ENCODE measurements at places on chromosomes 16 and 17.

GRCh38 chr16:53949715-53950410, 245.9 kb downstream of the FTO start:
- DNase-seq = no peak

GRCh38 chr17:44780845-44781480, 22.2 kb downstream of the ADAM11 start:
- DNase-seq = no peak

GRCh38 chr17:6756425-6757031, 682 bp downstream of the XAF1 start:
- no peak for DNase-seq

DNA sequence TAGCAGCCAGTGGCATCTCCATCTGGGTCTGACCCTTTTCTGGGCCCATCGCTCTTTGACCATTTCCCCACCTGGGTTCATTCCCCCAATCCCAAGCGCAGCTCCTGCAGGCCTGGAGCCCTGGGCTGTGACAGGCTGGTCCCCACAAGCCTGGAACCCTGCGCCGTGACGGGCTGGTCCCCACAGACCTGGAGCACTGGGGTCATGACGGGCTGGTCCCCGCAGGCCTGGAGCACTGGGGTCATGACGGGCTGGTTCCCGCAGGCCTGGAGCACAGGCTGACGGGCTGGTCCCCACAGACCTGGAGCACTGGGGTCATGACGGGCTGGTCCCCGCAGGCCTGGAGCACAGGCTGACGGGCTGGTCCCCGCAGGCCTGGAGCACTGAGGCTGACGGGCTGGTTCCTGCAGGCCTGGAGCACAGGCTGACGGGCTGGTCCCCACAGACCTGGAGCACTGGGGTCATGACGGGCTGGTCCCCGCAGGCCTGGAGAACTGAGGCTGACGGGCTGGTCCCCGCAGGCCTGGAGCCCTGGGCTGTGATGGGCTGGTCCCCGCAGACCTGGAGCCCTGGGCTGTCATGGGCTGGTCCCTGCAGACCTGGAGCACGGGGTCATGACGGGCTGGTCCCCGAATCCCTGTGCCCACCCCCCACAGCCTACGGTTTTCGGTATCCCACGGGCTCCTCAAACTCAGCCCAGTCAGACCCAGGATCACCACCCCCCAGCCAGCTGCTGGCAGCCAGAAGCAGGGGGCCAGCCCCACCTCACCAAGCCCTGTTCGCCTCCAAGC, 16.6 kb downstream of the TMC6 start:
- no peak for DNase-seq

DNA sequence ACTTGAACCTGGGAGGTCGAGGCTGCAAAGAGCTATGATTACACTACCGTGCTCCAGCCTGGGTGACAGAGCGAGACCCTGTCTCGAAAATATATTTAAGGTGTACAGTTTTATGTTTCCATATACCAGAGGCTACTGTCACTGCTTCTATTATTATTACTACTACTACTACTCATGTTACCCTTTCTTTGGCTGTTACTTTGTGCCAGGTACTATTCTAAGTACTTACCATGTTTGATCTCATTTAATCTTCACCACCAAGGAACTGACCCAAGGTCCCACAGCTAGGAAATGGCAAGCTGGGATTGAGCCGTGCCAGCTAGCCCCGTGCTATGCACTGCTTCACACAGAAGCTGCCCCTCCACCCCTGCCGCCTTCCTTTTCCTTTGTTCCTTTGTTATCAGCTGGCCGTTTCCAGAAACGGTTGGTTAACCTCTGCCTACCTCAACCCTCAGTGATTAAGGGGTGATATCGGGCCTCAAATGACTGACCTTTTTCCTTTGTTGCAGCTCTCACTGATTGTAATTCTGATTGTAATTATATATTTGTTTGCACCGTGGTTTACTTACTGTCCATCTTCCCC, 78.4 kb downstream of the ABCC1 start:
- no peak for DNase-seq

- peak; percentile 30 for DNase-seq
These were observed 39.9 kb upstream of the BCO1 start for GRCh38 chr16:81198635-81199034.

DNA sequence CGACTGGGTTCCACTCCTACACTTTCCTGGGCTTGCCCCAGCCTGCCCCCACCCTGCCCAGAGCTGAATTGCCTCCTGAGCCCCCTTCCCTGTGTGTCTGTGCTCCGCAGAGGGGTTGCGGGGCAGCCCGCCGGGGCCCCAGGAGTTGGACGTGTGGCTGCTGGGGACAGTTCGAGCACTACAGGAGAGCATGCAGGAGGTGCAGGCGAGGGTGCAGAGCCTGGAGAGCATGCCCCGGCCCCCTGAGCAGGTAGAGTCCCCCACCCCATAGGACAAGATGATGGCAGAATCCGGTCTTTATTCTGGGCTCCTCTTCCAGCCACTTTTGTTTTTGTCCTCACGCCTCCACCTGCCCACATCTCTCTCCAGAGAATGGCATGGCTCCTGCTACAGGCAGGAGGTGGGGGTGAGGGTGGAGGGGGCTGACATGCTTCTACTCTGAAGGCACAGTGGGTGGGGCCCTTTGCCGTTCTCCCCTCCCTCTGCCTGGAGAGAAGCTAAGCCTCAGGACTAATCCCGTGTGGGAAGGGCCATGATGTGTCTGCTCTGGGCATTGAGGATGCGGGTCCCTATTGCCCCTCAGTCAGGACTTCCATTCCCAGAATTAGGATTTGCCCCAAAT, 3.5 kb downstream of the ACBD4 start:
- no peak for DNase-seq

DNA sequence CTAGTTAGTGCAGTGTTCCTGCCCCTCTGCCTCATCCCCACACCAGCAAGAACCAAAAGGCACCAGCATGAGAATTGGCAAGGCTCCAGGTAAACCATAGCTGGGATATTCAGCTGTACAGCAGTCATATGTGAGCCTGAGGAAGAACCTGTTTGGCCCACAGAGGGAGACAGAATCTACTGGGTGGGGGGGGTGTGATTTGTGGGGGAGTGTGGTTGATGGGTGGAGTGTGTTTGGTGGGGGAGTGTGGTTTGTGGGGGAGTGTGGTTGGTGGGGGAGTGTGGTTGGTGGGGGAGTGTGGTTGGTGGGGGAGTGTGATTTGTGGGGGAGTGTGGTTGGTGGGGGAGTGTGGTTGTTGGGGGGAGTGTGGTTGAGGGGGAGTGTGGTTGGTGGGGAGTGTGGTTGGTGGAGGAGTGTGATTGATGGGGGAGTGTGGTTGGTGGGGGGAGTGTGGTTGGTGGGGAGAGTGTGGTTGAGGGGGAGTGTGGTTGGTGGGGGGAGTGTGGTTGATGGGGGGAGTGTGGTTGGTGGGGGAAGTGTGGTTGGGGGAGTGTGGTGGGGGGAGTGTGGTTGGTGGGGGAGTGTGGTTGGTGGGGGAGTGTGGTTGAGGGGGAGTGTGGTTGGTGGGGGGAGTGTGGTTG, 19.5 kb downstream of the MINK1 start:
- peak; percentile 87 for DNase-seq

DNA sequence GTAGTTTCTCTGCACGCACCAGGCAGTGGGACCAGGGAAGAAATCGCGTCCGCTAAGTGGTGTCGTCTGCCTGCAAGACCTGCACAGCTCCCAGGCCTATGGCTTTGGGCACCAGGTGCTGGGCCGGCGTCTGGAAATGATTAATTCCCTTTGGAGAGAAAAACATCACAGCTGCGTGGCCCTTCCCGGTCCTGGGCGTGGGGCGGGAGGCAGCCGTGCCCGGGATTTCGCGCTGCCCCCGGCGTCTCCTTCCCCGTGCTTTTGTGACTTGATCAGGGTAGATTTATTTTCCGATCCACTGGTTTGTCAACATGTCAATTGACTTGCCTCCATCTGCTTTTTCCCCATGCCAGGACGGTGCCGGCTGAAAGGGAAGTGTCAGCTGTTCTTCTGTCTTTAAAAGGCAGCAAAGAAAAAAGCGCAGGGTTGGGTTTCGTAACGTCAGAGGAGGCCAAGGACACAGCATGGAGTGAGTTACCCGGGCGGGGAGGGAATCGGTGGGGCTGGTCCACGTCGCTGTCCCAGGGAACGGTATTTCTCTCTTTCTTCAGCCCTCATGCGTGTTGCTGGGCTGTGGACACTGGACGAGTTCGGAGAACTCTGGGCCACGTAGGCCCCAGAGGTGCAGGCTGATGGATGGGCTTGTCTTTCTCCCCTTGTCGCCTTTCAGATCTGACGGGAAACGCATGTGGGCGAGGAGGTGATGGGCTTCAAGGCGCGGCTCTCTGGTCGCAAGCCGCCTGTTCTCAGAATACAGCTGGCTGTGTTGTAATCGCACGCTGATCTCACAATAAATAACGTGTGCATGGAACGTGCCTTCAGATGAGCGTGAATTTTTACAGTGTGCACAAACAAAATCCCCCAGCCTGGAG, 188.1 kb upstream of the ZNF469 start:
- peak; percentile 30 for DNase-seq

DNA sequence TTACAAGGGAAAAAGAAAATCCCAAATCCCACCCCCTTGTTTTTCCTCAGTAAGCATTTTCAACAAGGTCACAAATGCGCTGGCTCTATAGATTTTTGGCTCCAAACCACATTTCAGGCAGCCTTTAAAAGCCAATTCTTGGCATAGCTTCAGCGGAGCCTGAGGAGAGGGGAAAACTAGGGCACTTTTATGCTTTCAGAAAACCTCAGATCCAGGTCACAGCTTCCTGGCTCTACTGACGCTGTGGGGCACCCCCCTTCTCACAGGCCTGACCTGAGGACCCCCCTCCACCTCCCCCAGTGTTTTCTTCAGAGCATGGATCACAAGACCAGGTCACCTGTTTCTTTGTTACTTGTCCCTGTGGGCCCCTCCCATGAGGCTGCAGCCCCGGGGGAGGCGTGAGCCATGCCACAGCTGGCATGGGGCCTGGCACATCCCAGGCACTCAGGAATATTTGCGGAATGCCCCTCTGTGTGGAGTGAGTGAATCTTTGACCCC, 30.1 kb upstream of the MTSS2 start:
- DNase-seq = peak; percentile 86

GRCh38 chr17:42460371-42460770, 1.7 kb downstream of the ATP6V0A1 start:
- peak; percentile 56 for DNase-seq

GRCh38 chr17:75207760-75208159, 2.3 kb downstream of the NUP85 start:
- DNase-seq = no peak

Measured in EH (cell line).